ENCODE measurements at places on chromosomes 5 and 9.

GRCh38 chr9:32067261-32067660, 317.2 kb upstream of the ACO1 start:
- DNase-seq, result no peak

DNA sequence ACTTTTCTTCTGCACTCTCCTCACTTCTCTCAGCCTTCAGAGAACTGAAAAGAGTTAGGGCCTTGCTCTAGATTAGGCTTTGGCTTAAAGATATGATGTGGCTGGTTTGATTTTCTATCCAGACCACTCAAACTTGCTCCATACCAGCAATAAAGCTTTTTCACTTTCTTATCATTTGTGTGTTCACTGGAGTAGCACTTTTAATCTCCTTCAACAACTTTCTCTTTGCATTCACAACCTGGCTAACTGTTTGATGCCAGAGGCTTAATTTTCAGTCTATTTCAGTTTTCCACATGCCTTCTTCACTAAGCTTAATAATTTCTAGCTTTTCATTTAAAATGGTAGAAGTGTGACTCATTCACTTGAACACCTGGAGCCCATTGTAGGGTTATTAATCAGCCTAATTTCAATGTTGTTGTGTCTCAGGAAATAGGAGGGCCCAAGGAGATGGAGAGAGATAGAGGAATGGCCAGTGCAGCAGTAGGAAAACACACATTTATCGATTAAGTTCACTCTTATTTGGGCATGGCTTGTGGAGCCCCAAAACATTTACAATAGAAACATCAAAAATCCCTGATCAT, 5.9 kb downstream of the ATPSCKMT start:
- DNase-seq, result no peak

DNA sequence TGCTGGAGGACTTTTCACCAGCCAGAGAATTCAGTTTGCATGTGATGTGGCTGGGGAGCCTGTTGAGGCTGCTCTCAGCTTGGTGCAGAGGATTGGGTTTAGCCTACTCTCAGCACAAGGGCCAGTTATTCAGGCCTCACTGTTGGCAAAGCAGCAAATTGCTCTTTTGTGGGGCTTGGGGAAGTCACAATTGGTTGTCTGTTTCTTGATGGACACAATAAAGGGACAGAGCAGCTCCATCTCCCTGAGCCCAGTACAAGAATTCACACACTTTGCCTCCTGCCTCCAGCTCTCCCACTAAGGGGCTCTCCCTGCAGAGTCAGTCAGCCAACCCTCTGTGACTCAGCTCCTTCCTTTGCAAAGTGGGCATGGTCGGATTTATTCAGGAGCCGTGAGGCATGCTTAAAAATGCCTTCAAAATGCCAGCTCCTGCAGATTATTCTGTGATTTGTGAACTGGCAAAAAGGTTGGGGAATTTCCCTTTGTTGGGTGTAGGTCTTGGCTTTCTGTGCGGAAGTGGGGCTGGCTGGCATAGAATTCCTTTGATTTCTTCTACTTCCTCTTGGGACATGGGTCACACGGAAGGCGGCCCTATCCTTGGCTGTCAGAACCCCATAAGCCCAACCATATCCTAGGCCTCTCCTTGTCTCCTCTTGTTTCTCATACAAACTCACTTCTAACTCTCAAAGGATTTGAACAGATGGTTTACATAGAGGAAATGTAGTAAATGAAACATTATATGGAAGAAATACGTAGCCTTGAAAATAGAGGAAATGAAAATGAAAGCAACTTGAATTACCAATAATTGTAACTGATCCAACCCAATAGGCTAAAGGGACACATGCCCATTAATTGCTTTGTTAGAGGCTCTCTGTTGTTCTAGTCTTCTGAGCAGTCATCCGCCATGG, 118.7 kb upstream of the CD180 start:
- DNase-seq, result no peak

- no peak for DNase-seq
Observed at GRCh38 chr5:514101-514485, 10.2 kb downstream of the SLC9A3 start.

DNA sequence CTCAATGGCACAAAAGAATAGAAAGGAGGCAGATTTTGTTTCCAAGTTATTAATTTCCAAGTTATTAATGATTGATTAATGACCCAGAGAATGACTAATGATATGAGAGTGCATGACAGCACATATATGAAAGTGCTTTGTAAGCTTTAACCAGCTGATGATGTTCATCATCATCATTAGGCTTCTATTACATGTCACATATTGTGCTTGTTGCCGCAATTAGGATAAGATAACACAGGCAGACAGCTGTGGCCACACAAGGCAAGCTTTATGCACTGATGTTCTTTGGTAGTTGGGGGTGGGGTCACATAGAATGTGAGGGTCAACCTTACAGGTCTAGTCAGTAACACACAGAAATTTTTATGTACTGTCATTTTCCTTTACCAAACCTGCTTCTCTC, 219.7 kb downstream of the TRPM3 start:
- DNase-seq, result no peak

GRCh38 chr5:109907731-109908130, 218.0 kb downstream of the MAN2A1 start:
- DNase-seq, result no peak
